T47D (cell line): ENCODE measurements at places on chromosomes 12 and 14.

DNA sequence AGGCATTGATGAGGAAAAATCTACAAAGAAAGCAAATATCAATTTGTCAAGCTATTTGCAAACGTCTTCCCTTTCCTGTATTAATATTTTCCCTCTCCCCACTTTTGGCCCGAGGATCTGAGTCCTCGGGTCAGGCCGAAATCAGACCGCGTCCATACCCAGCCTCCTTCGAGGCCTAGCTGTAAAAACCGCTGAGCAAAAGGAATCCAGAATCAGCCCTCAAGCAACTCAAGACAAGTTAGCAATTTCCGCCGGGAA, 353 bp upstream of the MAPK1IP1L start:
- DNase-seq, result no peak

- no peak for DNase-seq
Measured at GRCh38 chr12:120739821-120740613, 14.4 kb downstream of the ACADS start.

GRCh38 chr14:32417956-32418552, 89.0 kb downstream of the AKAP6 start:
- no peak for DNase-seq

- DNase-seq, result no peak
Measured at GRCh38 chr14:59229653-59230406, 41.4 kb downstream of the DAAM1 start.

GRCh38 chr12:79689061-79689476, 1.7 kb downstream of the PAWR start:
- DNase-seq, result no peak

- no peak for DNase-seq
Measured at GRCh38 chr14:76917158-76917596, 91.0 kb downstream of the LRRC74A start.

GRCh38 chr14:24938593-24938992, 111.4 kb downstream of the STXBP6 start:
- DNase-seq, result no peak

- DNase-seq, result no peak
Measured at GRCh38 chr12:55850893-55851292, 8.2 kb upstream of the MMP19 start.

GRCh38 chr12:121942145-121942718, 23.8 kb downstream of the CFAP251 start:
- no peak for DNase-seq

DNA sequence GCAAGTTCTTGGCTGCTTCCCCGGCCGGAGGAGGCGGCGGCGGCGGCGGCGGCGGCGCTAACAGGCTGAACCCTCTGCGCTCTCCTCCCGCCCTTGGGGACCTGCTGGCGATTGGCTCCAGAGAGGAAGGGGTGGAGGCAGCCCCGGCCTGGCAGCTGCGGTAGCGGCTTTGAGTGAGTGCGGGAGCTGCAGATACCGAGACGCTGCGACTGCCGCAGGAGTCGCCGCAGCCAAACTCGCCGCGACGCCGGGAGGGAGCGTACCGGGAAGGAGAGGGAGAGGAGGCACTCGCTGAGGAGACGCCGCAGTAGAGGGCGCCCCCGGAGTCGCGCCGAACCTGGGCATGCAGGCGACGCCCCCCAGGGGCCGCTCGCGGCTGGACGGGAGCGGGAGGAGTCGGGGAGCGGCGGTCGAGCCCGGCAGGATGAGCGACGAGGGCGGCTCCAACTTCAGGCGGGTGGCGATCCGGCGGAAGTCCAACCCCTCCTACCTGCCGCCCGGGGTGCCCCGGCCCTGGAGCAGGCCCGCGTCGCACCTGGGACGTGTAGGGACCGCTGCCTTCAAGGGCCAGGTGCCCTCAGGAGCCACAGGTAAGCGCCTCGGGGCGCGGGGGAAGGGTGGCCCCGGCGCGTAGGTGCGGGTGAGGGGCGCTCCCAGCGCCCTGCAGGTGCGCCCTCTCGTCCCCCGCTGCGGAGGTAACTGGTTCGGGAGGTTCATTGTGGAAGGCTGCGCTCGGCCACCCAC, at the start of gene FGD4:
Gene FGD4, plus strand, starts transcription at position 189 of the 744 bp plus-strand sequence.
- DNase-seq, result peak; percentile 97

GRCh38 chr12:117521867-117522266, 160.4 kb upstream of the NOS1 start:
- DNase-seq, result no peak

DNA sequence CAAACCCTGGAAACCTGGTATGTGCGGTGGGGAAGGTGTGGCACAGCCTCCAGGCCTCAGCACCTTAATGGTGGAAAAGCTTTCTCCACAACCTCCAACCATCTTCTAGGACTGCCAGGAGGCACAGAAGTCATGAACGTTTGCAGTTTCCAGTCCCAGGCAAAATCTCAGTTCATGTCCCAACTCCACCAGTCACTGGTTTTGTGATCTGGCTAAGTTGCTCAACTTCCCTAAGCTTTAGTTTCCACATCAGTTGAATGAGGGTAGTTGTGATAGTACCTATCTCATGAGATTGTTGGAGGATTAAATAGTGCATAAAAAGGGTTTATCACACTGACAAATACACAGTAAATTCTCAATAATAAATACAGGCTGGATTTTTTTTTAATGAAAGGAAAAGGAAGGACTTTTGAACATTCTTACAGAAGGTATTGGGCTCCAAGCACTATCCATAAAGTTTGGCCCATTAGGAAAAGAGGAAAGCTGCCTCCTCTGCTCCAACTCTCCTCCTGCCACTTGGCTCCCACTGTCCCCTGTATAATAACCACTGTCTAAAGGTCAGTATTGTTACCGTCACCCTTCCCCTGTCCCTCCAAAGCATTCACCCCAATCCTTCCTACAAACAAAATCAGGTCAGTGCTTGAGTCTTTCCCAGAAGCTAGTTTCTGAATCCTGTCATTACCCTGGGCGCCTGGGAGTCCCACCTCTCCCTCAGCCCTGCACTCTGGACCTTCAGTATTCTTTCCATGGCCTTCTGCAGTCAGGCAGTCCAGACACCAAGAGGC, 6.3 kb downstream of the PCK2 start:
- DNase-seq, result no peak

DNA sequence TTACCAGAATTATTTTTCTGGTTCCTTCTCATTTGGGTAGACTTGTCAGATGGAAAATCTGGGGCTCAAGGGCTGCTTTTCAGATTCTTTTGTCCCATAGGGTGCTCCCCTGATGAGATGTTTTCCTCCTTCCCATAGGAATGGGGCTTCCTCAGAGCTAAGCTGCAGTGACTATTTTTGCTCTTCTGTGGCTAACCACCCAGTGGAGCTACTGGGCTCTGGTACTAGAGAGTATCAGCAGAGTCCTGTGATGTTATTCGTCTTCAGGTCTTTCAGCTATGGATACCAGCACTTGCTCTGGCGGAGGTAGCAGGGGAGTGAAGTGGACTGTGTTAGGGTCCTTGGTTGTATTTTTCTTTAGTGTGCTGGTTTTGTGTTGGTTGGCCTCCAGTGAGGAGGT, 716.1 kb upstream of the LMO3 start:
- DNase-seq, result no peak

GRCh38 chr12:13978876-13979275, 2.5 kb downstream of the GRIN2B start:
- DNase-seq, result no peak

DNA sequence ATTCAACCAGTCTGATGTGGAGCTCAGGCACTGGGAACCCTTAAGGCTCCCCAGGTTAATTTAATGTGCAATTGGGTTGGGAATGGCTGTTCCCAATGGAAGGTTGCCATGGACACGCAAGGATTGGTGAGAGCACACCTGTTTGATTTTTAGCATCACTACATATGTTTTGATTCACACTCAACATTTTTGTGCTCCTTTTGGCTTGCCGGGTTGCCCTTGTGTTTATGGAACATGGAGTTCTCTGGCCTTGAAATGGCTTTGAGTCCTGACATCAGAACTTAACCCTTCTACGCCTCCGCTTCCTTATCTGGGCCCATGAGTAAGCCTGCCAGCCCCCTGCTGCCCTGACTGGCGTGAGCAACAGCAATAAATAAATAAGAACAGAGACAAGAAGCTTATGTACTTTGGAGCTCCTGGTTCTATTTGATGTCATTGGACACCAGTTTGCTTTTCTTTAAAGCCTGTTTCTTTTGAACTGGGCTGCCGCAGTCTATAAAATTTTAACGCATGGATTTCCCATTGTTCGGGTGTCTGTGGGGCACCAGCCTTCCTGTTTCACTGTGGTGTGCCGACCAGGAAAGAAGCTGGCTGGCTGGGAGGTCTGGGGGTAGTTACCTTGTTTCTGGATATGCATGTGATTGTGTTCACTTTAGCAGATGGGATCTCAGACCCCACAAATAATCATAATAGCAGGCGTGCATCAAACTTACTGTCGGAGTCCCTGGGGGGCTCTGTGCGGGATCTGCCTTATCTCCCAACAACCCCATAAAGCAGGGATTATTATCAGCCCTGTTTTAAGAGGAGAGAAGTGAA, 27.8 kb downstream of the TBX3 start:
- no peak for DNase-seq

GRCh38 chr14:102234331-102235264, 70.4 kb downstream of the MOK start:
- DNase-seq, result no peak

DNA sequence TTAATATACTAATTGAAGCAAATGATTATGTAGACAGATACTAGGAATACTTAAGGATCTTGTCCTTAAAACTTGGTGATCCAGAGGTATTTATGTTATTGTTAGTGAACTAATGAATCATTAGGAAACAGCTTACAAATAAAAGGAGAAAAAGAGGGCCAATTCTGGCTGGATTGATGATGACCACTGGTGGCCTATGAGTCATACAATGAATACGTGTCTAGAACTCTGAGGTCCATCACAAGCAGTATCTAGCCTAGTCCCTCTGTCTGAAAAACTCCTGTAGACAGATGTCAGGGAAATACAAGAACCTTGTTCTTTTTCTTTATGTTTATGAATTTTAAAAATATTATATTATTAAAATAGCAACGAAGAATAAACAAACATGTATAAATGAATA, 51.7 kb upstream of the RTL1 start:
- no peak for DNase-seq

DNA sequence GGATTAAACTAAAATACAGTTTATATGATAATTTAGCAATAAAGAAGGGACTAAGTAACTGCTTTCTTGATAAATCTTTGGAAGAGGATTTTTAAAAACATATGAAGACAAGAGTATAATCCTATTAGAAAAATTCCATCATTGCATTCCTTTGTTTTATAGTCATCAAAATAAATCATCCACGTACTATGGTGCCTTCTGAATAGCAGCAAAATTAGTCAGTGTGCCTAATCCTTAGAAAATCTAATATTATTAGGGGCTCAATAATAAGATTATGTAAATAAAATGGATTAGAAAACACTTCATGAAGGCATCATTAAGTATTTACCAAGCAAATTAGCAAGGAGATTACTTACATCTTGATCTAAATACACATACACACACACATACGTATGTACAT, 102.1 kb downstream of the KCNH5 start:
- no peak for DNase-seq

- DNase-seq, result no peak
Measured at GRCh38 chr14:83994020-83994419, 1535.9 kb upstream of the FLRT2 start.

GRCh38 chr12:93020631-93021597, 91.8 kb upstream of the EEA1 start:
- DNase-seq, result no peak

DNA sequence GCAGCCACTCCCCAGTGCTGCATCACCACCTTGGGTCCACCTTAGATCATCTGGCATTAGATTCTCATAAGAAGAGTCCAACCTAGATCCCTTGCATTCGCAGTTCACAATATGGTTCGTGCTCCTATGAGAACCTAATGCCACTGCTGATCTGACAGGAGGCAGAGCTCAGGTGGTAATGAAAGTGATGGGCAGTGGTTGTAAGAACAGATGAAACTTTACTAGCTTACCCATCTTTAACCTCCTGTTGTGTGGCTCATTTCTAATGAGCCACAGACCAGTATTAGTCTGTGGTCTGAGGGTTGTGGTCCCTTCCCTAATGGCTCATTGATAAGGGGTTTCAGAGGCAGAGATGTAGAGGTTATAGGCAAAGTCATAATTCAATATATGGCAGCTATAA, 615.9 kb upstream of the MIS18BP1 start:
- DNase-seq, result no peak

DNA sequence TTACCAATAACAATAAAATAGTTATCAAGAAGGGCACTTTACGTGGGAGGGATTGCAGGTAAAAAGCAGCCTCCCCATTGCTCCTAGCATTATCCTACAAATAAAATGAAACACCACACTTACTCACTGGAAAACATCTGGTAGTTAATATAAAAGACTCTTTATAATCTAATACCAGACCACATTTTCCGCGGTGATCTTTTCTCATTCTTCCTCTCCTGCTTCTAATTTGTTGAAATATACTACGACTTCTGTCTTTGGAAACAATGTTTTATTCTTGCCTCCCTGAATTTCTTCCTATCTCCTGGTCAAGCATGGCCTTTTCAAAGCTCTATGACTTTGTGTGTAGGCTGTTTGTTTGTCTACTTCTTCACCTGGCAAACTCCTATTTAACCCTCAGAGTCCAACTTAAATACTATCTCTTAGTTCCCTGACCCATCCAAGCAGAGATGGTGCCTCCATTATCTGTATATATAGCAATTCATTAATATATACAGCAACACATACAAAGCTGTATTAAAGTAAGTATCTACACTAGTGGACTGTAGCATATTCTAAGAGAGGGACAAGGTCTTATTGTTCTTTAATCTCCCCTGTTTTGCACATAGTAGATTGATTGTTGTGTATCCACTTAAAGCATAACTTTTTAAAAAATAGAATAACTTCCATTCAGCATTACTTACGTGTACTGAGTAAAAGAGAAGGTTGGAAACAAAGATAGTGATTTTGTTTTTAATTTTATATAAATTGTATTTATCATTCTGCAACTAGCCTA, 228.3 kb downstream of the CEP128 start:
- no peak for DNase-seq

GRCh38 chr14:69924201-69924600, 45.0 kb downstream of the SMOC1 start:
- DNase-seq, result no peak

- DNase-seq, result no peak
Measured at GRCh38 chr14:52789118-52789517, 2.3 kb downstream of the GNPNAT1 start.

DNA sequence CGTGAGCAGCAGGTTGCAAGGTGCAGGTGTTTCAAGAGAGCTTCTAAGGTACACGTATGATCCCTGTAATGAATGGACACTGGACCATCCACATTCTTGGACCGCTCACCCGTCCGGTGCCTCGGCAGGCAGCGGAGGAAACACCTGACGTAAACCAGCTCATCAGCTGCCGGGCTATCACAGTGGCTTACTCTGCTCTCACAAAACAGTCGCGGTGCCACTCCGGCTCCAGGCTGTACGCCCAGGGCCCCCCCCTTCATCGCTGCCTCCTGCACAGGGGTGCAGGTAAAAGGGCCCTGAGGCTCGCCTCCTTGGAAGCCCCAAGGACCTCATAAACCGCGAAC, 436 bp downstream of the VPS33A start:
- DNase-seq, result peak; percentile 30
